ENCODE measurements at places on chromosomes 7 and 10.

DNA sequence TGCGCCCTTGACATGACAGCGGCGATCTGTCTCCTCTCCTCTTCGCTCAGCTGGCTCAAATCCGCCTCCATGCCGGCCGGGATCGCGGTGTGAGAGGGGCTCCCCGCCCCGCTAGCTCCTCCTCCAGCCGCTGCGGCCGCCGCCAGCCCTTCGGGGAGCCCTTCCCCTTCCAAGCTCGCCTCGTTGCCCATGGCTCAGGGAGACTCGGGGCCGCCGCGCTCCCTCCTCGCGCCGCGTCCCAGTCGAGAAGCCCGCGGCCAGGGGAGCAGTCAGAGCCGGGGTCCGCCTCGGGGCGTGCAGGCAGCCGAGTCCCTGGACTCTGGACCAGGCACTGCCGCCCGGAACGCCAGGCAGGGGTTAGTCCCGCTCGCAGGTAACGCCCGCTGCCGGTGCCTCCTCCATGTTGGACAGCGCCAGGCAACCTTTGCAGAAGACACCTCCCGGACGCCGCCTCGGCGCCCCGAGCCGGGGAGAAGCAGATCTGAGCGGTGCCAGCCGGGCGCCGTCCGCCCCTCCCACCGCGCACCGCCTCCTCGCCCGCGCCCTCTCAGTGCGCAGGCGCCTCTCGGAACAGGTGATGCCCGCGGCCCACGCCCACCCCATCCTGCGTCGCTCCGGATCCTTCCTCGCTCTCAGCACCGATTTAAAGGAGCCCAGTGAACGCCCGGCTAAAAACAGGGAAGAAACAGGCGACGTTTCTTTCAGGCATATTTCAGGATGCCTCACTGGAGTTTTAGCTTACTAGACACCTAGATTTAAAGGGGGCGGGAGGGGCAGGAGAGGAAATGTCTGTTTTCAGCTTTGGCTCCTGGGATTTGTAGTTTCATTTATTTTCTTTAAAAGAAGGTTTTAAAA, at the start of gene PCLO:
Gene PCLO (minus strand): TSS at position 483 of the 855 bp plus-strand sequence. CDS start 292 bp downstream, at position 191.
- peak; percentile 98 for DNase-seq

- DNase-seq, result no peak
Observed at GRCh38 chr10:70518695-70519094, 40.1 kb downstream of the PALD1 start.

- DNase-seq, result no peak
Observed at GRCh38 chr10:73168465-73168803, 515 bp downstream of the FAM149B1 start.

- DNase-seq, result no peak
Observed at GRCh38 chr7:105689067-105689819, 108.0 kb upstream of the EFCAB10 start.

DNA sequence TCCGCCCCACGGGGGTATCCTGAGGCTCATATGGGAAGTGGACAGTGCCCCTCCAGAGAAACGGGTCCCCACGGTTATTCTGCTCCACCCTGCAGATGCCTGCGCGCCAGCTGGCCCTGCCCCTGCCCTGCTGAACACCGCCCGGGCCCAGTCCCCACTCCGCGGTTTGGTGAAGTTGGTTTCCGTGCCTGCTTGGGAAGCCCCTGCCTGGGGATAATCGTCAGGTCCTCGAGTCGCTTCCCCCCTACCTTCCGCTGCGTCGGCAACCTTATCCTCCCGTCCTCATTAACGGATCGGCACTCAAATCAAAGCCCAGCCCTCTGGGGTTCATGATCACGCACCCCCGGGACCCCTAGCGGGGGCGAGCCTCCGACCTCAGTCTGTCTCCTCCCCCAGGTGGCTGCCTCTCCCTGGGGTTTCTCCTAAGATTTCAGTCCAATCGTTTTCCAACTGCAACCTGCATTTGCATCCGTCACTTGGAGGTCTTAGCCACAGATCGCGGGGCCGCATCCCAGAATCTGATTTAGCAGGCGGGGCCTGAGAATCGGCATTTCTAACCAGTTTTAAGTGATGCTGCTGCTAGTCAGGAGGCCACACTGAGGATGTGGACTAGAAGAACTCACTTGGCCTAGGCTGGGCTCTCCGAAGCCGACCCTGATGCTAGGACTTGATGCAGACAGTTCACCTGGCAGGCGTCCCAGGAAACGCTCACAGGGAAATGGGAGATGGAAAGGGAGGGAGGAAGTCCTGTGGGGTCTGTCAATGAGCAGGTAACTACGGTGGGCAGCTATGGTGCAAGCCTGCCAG, 27.6 kb downstream of the WDR86 start:
- DNase-seq, result peak; percentile 59

DNA sequence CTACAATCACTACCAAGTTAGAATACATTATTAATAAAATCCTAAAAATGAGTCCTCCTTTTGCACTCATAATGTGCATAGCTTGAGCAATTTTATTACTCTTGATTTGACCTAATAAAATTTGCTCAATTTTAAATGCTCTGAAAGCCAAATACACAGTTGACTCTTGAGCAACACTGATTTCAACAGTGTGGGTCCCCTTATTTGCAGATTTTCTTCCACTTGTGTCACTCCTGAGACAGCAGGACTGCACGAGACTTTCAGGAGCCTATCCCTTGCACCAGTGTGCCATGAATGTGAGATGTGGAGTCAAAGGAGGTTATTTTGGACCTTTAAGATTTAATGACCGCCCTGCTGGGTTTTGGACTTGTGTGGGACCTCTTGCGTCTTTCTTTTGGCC, 23.2 kb downstream of the RNF216 start:
- no peak for DNase-seq

DNA sequence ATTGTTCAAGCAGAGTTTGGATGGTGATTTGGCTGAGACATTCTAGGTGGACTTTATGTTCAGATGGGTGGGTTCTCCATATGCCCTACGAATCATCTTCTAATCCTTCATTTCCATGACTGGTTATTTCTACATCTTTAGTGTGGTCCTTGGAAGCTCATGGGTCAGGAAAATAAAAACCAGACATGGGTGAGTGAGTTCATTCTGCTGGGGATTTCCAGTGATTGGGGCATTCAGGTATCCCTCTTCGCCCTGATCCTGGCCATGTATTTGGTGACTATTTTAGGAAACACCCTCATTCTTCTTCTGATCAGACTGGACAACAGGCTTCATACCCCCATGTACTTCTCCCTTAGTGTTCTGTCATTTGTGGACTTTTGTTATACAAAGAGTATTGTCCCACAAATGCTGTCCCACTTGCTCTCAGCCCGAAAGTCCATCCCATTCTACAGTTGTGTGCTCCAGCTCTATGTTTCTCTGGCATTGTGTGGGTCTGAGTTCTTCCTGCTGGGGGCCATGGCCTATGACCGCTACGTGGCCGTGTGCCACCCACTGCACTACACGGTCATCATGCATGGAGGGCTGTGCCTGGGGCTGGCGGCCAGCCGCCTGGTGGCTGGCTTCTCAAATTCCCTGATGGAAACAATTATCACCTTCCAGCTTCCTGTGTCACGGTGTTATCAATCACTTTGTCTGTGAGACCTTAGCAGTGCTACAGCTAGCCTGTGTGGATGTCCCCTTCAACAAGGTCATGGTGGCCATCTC, 19.2 kb upstream of the OR6B1 start:
- no peak for DNase-seq

- DNase-seq, result no peak
Observed at GRCh38 chr7:123993996-123994395, 38.9 kb downstream of the TMEM229A start.

DNA sequence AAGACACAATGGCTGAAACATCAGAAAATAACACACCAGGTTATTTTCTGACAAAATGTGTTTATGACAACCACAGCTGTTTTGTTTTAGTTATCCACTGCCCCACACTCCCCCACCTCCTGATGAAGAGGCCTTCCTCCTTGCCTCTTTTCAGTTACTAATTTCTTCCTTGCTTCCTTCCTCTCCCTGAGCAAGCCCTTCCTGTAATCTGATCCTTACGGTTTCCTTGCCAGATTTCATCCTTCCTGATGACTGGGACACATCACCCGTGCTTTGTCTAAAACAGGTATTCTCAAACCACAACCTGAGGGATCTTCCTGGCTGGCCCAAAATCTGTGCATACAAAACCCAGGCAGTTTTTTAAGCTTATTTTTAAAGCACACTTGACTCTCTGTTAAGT, 39.4 kb downstream of the CHST15 start:
- no peak for DNase-seq

- no peak for DNase-seq
Observed at GRCh38 chr10:393787-394438, 258.7 kb downstream of the ZMYND11 start.

DNA sequence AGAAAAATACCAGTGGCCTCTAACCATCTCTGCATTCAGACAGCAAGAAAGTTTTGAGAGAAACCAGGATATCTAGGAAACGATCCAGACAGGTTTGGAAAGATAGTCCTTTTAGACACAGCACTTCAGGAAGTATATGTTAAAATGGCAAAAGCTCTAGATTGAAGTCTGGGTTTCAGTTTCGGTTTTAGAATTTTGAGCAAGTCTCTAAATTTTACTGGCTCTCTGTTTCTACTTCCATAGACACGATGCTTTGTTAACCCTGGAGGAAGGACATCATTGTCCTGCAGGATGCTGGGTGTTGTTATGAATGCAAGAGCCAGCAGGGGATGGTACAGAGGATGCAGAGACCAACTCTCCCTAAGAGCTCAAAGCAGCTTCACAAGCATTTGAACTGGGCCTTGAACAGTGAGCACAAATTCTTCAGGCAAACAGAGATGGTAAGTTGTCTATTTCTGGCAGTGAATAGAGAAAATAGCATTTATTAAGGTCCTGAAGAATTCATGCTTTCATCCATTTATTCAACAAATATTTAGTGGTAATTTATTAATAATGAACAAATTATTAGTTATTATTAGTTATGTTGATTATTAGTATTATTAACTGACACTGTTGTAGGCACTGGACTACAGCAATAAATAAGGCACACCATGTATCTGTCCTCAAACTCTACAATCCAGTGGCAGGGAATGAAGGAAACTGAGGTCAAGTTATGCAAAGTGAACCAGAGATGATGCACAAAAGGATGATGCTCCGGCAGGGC, 152.7 kb upstream of the NRP1 start:
- no peak for DNase-seq

GRCh38 chr10:50286996-50287803, 35.9 kb upstream of the ASAH2 start:
- no peak for DNase-seq

DNA sequence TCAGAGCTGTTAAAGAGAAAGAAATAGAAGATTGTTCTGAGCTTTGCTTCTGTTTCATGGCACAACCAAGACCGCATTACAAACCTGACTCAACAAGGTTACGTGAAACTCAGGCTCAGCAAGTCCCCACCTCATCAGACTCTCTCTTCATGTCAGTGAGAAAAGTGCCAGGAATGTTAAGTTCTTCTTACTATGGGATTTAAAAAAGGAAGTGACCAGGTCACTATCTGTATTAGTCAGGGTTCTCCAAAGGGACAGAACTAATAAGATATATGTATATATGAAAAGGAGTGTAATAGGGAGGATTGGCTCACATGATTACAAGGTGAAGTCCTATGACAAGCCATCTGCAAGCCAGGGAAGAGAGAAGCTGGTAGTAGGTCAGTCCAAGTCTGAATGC, 25.4 kb upstream of the PAPSS2 start:
- DNase-seq, result no peak

GRCh38 chr7:102173669-102174068, 113.0 kb upstream of the SH2B2 start:
- no peak for DNase-seq

- DNase-seq, result no peak
Observed at GRCh38 chr7:116528008-116528789, 3.4 kb downstream of the CAV1 start.

DNA sequence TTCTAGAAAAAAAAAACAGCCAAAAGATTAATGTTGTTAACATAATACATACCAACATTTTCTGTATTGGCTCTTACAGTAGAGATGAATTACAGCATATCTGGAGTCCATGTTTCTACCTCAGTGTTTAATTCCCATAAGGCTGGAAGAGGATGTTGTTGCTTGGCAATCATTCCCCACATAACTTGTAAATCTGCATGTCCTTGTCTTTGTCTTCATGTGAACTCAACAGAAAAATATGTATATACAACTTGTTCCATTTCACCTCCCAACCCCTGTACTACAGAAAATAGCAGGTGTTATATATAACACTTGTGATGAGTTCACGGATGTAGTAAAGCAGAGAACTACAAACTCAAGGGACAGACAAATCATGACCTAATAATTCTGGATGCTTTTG, 160.9 kb upstream of the SEMA3C start:
- DNase-seq, result no peak

- no peak for DNase-seq
Observed at GRCh38 chr7:28536259-28536658, 123.9 kb downstream of the CREB5 start.

DNA sequence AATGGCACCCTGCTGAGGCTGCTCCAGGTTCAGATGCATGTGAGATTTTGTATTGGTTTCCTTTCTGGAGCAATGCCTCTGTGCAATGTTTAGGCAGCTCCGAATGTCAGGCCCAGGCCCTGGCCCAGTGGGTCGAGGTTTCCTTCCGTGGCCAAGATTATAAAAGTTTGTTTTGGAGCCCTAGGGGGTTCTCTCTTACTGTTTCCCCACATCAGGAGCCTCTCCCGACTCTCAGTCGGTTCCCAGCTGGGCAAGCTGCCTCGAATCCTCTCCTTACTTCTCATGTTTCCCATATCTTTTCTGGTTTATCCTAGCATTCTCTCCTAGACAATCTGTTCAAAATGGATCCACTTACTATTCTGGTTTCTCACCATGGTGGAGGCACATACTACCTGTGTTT, 11.0 kb downstream of the TMEM140 start:
- DNase-seq, result no peak

- DNase-seq, result no peak
Observed at GRCh38 chr10:13969792-13970140, 361.0 kb downstream of the FRMD4A start.

GRCh38 chr7:104943502-104944343, 70.3 kb upstream of the KMT2E start:
- no peak for DNase-seq

DNA sequence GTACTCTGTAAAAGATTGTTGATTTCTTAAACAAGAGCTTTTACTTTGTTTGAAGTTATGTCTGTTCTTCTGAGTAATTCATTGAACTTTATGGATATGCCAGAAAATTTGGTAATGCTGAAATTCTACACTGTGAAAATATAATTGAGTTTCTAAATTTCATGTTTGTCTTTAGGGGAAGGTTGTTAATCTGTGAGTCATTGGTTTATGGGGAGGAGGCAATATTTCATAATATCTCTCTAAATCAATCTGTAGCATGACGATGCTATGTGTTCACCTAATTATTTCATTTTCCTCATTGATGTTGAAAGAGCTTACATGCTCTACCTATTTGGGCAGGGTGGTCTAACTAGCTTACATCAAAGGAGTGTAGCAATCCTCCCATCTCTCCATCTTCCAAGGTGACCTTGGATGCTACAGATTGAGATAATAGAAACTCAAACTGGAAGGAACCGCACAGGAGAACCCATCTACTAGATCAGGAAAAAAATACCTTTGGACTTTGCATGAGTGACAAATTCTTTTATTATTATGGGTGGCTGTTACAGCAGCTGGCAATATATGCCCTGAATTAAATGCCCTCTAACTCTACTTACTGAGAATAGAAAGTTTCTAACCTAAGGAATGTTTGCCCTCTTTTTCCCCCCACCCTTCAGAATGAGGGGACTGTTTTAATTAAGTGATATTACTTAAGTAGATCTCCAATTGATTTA, 8.4 kb upstream of the SNX13 start:
- DNase-seq, result no peak
